Stimulated activated CD4-positive, alpha-beta T cell treated with anti-CD3 and anti-CD28 coated beads, Interleukin-15, amount 100 ng/mL, for 1 hour (primary cell): ENCODE measurements at places on chromosomes 7 and 10.
A peak's percentile ranks its signal among the peaks of the same experiment; 100 is the strongest.

DNA sequence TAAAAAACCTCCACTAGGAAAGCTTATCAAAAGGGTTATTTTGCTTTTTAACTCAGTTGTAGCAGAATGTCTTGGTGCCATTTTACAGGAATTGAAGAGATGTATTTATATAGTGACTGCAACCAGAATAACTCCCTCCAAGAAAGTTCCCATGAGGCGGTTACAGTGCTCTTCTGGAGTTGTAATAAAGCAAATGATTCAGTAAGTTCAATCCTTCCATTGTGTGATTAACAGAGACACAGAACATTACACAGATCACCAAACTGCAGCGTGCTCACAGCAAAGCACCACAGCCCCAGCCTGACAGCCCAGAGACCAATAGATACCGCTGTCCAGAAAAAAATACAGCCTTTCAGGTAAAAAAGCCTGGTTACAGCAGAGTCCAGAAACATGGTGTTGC is 21.9 kb upstream of the CABCOCO1 start:
- DNase-seq: no peak

- no peak for DNase-seq
These were observed at the start of gene CACNB2 for GRCh38 chr10:18140149-18140956. TSS of gene CACNB2 (plus strand) at chr10:18140424.

DNA sequence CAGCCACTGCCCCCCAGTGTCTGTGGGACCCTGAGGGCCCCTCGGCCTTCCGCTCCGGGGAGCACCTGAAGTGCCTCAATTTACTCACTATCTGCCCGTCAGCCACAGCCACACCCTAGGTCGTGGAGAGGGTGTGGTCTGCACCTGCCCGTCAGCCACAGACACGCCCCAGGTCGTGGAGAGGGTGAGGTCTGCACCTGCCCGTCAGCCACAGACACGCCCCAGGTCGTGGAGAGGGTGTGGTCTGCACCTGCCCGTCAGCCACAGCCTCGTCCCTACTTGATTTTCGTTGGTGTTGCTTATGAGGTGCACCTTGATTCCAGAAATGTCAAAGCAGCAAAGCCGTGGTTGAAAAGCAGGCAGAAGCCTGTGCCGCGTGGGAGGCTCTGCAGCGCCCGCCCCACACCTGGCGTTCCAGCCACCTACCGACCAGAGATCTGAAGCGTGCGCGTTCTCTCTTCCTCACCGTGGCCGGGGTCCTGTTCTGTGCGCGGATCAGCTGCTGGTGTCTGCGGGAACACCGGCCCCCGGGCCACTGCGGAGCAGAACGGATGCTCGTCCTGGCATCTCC is 101.6 kb downstream of the DYNC2I1 start:
- DNase-seq: no peak

GRCh38 chr7:27636326-27637006 is 26.2 kb downstream of the HIBADH start:
- DNase-seq: no peak

- DNase-seq: no peak
These were observed 138.8 kb downstream of the ADARB2 start for GRCh38 chr10:1598393-1599153.

GRCh38 chr10:78305311-78305710 is 271.6 kb downstream of the RPS24 start:
- DNase-seq: no peak

DNA sequence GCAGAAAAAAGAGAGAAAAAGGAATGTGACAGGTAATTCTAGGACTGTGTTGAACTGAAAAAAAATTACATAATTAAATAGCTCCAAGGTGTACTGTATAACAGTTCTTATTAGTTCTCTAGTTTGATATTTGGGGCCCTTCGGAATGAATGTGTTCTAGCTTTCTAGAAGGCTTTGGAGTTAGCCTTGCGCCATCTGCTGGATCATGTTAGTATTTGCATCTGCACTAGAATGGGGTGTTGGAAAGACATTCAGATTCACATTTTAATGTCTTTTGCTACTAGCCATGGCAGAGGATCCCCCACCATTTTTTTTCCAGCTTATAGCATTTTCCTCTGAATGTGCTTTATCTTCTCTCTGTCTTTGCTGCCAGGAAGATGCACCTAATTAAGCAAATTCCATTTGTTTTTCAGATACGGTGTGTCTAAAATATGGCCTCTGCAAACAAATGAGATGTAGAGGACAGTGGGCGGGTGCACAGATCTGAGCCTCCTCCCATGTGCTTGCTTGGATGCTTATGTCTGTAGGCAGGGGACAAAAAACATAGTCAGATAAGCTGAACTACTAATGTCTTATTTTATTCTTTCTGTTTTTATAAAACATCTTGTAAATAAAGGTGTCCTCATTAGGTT is 238.5 kb downstream of the PHF14 start:
- DNase-seq: no peak

GRCh38 chr10:112898540-112899390 is 51.3 kb upstream of the TCF7L2 start:
- DNase-seq: no peak

GRCh38 chr7:99143521-99143852 is 421 bp downstream of the SMURF1 start:
- DNase-seq: no peak

DNA sequence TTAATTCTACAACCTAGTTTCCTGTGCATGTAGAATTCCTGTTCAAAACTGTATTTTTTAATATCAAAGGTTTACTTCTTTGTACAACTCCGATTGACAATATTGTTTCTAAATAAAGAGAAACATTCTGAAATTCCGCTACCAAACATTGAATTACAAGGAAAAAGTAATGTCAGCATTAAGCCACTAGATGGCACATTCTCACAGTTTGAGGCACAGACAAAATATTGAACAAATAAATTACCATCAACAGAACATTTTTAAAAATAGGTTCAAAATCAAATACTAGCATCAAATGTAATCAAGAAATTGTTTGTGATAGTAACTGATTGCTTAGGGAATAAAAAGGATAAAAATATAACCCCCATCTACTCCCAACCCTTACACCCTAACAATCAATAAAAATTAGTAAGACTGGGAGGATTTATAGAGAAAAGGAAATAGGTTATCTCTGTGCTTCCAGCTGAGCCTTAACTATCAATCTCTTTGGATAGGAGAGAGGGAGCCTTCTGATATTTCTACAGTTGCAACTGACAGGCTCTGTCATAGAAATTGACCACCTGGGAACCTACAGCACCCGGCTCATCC is 86.6 kb upstream of the C7orf33 start:
- DNase-seq: no peak

DNA sequence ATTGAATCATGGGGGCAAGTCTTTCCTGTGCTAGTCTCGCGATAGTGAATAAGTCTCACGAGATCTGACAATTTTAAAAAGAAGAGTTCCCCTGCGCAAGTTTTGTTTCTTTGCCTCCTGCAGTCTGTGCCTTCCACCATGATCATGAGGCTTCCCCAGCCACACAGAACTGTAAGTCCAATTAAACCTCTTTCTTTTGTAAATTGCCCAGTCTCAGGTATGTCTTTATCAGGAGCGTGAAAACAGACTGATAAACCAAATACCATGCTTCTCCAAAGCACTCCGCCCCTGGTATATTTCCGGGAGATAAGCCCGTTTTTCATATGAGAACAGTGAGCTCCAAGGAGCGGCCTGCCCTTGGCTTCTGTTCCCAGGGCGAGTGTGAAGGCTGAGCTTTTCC is 118.9 kb downstream of the EVX1 start:
- no peak for DNase-seq

- no peak for DNase-seq
These were observed 73.6 kb upstream of the LSM8 start for GRCh38 chr7:118110178-118110925.

DNA sequence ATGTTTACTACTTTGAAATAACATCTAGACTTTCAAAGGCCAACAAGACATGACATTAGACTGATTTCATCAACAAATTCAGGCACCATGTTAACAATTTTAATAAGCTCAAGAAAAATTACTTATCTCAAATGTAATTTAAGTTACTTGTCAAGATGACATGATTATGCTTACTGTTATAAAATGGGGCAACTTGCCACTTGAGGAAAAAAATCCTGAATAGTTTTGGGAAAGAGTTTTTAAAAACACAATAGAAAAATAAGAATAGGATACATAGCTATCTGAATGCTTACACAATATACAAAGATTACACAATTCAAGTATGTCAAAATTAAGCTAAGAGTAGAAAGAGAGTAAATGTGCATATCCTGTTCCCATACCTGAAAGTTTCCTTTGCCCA is 85.4 kb downstream of the RNF32 start:
- DNase-seq: no peak

DNA sequence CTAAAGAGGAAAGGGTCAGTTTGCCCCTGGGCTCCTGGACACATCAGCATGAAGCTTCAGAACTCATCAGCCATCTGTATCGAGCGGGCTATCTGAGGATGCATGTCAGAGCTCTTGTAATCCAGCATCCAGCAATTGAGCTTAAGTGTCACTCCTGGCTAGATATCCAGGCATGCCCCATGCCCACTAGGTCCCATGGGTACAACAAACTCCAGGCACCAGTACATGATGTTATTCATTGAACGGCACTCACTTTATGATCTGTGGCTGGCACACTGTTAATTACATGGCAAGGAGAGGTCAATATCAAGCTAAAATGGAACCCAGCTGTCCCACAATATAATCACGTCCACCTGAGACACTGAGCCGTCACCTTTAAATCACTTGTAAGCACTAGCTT is 274.2 kb downstream of the ELMO1 start:
- DNase-seq: no peak

- no peak for DNase-seq
These were observed 99.0 kb downstream of the PLPP4 start for GRCh38 chr10:120555842-120556532.

DNA sequence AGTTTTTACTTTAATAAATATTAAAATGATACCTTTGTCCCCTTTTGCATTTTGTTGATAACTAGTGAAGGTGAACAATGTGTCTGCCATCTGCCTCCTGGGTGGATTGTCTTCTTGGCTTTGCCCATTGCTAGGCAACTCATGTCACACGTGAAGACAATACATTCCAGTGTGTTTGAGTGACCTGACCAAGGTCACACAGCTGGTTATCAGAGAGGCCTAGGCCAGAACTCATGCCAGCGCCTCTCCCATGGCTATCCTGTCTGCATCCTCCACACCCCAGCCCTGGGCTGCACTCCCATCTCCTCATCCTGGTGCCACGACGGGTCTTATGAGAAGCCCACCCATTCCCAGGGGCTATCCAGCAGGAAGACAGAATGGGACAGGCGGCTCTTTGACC is 108.7 kb downstream of the PLCE1 start:
- DNase-seq: no peak

- no peak for DNase-seq
These were observed 239.4 kb downstream of the C7orf25 start for GRCh38 chr7:42672339-42672999.

GRCh38 chr10:69866246-69866687 is 64.6 kb downstream of the COL13A1 start:
- DNase-seq: no peak

GRCh38 chr7:87152897-87153641 is 816 bp downstream of the DMTF1 start:
- DNase-seq: peak; percentile 4

DNA sequence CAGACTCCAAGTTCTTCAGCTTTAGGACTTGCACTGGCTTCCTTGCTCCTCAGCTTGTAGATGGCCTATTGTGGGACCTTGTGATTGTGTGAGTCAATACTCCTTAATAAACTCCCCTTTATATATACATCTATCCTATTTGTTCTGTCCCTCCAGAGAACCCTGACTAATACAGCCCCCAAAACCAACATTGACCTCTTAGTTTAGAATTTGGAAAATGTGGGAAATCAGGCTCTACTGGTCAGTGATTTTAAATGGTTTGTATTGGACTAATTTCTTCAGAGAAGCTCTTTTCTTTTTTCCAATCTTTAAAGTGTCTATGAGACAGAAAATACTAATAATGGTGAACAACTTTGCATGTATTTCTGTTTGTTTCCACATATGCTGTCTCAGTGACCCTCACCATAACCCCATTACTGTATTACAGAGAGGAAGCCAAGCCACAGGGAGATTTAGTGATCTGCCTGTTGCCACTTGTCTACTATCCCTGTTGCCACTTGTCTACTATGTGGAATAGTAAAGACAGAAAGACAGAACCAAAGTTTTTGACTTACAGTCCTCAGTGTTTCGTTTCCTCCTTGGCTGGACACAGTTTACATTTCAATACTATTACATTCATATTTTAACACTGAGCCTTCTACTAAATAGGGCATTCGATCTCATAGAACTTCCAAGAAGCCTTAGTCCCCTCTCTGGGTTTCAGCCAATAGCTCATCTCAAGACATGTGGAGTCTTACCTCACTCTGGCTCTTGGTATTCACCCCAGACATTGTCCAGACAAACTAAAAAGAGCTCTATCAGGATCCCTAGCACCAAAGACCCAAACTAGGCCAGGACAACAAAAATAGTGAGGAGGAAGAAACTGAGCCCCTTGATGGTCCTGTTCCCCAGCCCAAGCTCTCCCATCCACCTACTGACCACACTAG is 121.0 kb downstream of the AKR1D1 start:
- DNase-seq: no peak

GRCh38 chr7:28939844-28940544 is 18.1 kb downstream of the TRIL start:
- no peak for DNase-seq

DNA sequence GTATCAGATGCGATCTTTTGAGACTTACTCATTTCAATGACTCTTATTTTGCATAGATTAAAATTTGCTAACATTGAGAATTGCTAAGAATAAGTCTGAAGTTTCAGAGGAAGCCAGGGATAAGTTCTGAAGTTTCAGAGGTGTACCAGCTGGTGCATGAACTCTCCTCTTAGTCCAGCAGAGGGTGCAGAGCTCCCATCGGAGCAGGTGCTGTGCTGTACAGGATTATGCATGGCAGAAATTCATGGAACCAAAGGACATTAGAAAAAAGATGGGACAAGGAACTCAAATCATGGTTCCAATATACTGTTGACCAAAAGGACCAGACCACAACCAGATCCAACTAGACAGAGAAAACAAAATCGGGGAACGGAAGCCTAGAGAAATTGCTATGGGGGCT is 41.9 kb downstream of the MGAM2 start:
- no peak for DNase-seq

DNA sequence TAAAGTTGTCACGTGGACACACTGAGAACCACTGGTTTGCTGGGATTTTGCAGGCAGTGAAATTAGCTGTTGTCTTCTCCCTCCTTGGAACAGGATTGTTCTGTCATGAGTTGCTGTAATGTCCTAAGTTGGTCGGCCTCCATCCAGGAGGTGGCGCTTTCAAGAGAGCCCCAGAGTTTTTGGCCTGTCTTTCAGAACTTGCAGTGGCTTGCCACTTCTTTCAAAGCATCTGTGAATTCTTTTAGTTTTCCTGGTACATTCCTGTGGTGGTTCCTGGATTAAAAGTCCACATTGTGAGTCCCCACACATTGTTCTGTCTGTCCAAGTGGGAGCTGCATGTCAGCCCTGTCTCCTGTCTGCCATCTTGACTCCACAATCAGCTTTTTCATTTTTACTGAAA is 133.8 kb downstream of the PON1 start:
- DNase-seq: no peak
